ENCODE measurements at places on chromosomes 3 and 15.

DNA sequence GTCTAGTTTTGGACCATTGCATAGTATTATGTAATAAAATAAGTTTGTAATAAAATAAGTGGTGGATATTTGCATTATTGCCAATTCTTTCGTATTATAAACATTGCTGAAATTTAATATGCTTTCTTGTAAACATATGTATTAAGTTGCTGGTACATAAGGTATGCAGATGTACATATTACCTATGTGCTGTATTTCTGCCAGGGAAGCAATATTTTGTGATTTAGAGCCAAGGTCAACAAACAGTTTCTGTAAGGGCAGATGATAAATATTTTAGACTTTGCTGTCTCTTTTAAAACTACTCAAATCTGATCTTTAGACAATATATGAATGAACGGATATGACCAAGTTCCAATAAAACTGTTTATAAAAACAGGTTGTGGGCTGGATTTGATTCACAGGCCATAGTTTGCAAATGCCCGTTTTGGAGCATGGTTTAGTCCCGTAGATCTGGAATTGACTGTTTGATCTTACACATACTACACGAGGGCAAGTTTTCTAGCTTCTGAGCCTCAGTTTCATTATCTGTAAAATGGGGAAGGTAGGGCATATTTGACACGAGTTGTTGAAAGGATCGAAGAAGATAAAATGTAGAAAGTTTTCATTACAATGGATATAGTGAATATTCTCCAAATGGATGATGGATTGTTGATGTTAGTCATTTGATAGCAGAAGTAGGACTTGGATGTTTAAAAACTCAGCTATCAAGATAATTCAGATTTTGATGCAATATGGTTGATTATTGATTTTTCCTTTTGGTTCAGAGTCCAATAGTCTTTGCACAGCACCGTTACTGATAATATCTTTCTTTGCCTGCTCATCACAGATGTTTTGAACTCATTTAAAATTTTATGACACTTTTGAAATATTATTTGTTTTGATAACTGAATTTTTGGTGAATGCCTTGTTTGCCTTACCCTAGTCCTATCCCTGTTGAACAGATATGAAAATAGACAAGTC is 394.6 kb downstream of the FEZF2 start:
- no peak for DNase-seq

DNA sequence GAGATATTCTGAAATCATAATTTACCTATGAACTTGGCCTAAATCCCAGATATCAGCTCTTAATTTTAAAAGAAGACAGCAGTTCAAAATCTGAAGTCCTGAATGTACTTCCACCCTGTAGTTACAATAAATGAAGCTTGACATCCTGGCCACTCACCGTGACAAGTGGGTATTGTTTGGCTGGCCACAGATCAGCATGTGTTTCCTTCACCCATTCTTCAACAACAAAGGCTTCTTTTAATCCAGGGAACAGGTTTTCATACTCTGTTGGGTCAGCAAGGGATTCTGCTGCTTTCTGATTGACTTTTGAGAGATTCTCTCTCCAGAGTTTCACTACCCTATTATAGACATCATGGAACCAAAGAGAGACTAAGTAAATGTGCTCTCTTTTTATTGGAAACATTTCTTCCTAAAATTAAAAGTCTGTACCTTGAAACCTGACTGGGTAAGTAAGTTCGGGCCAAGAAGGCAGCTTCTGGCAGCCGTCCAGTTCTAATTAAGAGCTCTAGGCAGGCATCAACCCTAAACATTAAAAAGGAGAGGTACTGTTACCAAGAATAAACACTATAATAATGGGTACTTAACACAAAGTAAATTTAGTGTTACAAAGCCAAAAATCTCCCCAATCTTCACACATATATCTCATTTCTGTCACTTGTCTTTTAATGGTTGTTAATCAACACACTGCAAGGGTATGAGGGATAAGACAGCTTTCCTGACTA is 15.2 kb downstream of the MRPS22 start:
- no peak for DNase-seq

GRCh38 chr3:102415553-102415952 is 19.3 kb upstream of the ZPLD1 start:
- DNase-seq = no peak

DNA sequence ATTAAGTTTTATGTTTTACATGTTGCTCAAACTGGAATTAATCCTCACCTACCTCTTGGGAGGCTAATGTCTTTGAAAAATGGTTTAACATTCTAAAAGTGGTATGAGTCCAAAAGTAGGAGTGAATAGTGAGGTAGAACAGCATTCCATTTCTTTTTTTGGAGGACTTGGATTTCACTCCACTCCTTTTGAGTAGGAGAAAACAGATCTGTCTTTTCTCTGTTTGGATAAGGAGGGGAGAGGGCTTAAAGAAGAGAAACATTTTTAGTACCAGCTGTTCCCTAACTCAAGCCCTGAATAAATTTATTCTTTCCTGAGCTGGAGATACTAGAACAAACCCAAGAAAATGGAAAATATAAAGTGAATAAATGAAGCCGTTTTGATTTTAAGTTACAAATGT is 687.9 kb downstream of the MECOM start:
- DNase-seq = no peak

- no peak for DNase-seq
Measured at GRCh38 chr15:78097667-78098066, 5.3 kb downstream of the SH2D7 start.
